ENCODE measurements at places on chromosomes 1 and 21.

DNA sequence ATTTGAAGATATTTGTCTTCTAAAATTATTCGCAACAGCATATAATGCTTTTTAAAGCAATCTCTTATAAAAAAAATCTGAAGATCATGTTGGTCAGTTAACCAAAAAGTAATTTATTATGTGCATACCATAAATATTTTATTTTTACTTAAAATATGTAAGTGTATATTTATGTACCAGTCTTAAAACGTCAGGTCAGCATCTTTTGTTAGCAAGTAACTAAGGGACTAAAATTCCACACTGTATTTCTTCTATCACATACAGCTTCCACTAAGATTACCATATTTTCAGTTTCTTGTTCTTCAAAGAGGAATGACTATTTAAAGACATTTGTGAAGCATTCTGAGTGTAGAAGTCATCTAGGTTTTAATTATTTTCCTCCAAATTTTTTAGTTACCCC is 19.6 kb downstream of the NEGR1 start:
- DNase-seq: no peak

- no peak for DNase-seq
Measured at GRCh38 chr1:232381394-232382100, 248.4 kb downstream of the SIPA1L2 start.

GRCh38 chr1:18294437-18295176 is 186.1 kb upstream of the KLHDC7A start:
- no peak for DNase-seq

- DNase-seq: no peak
Measured at GRCh38 chr1:75745276-75745675, 20.8 kb downstream of the ACADM start.

GRCh38 chr1:91053630-91054029 is 31.8 kb upstream of the ZNF644 start:
- no peak for DNase-seq

DNA sequence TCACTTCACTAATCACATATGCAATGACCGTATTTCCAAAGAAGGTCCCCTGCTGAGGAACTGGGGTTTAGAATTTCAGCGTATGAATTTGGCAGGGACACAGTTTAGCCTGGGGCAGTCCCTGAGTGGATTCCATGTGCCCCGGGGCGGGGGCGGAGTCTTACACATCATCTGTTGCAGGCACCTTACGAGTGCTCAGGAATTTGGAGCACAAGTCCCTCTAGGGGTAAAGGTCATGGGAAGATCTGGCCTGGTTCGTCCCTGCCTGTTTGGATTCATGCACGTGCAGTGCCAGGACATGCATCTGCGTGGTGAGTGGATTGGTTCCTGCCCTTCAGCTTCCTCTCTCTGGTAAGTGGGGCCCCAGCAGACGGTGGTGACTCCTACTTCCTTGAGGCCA is 208.3 kb upstream of the C1orf174 start:
- no peak for DNase-seq

- no peak for DNase-seq
Measured at GRCh38 chr21:18661842-18662241, 258.3 kb upstream of the TMPRSS15 start.

DNA sequence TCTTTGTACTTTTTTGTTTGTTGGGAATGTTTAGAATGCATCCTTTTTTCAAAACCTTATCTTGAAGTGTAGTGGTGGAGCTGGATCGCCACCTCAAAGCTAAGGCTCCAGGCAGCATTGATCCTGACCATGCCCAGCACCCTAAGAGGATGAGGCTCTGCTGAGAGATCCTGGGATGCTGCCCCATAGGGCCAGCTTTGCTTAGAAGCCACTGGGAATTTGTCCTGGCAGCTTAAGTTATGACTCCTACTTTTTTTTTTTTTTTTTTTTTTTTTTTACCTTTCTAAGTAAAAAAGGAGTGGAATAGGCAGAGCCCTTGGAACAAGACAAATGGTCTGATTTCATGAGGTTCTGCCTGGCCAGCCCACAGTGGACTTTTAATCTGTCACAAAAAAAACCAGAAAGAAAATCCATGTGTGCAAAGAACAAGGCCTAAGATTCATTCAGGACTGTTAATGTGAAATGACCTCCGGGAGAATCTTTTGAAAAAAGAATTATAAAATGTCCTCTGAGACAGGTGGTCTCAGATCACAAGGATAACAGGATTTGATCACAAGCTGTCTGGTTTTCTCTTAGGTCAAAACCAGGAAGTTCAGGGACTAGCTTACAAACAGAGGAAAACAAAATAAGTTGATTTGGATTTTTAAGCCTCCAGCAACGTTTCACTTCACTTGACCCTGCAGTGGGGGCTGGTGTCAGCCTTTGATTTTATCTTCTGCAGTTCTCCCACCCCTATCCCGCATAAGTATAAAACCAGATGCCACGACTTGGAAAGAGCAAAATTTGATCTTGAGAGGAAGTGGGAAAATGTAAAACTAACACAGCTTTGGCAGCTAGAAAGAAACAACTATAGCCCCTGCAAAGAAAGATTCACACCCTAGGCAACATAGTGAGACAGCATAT is 25.9 kb upstream of the RAP1A start:
- no peak for DNase-seq

DNA sequence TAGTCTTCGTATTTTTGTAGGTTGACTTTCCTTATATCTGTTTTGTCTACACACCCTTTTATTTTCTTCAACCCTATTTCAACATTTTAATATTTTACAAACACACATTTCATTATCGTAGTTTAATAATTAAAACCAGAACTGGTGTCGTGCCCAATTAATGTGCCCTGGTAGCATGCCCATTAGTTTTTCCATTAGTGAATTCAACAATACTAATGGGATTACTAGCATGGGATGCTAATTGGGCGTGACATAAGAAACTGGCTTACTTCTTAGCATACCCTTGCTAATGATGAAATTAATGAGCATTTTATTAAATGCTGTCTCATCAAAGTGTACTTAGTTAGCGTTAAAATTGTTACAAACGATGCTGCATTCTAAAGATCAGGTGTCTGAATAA is 332.7 kb downstream of the USH2A start:
- no peak for DNase-seq

- DNase-seq: no peak
Measured at GRCh38 chr1:206828061-206828460, 37.4 kb upstream of the IL20 start.

DNA sequence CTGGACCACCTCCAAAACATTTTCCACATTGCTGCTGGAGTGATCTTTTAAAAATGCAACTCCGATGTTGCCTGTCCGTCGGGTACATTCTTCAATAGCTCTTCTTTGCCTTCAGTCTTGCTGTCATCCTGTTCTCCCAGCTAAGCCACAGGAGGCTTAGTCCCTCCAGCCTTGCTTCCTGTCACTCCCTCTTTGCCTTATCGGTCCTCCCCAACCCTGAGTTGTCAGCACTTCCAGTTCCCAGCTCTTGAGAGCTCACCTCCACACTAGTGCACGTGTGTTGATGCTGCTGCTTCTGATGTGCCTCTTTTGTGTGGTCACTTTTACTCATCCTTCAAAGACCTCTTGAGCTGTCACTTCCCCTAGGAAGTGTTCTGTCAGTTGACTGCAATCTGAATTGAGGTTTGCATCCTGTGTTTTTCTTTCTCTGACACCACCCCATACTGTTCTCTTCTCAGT is 15.3 kb downstream of the UCK2 start:
- peak; percentile 34 for DNase-seq

DNA sequence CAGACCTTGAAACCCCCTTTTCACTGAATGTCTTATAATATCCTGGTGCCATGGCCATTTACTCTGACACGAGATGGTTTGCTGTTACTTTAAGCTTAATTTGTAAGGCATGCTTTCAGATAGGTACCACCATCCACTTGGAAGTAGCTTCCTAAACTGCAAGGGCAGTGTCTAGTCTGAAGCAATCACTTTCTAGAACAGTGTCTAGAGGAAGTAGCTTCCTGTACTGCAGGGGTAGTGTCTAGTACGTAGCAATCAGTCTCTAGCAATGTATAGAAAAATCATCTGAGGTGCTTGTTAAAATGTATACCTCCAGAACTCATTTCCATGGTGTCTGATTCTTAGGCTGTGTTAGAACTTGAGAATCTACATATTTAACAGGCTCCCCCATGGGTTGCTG is 42.5 kb downstream of the ZBTB40 start:
- DNase-seq: no peak

DNA sequence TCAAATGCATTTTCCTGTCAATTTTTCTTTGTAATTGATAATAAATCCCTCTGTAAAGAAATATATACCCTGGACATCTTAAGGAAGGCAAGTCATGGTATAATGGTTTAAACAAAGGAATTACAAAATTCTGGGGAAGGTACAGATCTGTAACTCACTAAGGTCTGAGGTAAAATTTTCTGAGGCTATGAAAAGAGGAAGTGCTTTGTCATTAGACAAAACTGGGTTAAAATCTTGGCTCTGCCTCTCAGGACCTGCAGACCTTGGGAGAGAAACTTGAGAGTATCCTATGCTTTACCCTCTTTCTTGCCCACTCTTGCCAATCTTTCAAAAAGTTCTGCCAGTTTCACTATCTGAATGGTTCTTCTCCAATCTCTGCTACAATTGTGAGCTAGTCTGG is 26.8 kb upstream of the BEND5 start:
- DNase-seq: no peak

DNA sequence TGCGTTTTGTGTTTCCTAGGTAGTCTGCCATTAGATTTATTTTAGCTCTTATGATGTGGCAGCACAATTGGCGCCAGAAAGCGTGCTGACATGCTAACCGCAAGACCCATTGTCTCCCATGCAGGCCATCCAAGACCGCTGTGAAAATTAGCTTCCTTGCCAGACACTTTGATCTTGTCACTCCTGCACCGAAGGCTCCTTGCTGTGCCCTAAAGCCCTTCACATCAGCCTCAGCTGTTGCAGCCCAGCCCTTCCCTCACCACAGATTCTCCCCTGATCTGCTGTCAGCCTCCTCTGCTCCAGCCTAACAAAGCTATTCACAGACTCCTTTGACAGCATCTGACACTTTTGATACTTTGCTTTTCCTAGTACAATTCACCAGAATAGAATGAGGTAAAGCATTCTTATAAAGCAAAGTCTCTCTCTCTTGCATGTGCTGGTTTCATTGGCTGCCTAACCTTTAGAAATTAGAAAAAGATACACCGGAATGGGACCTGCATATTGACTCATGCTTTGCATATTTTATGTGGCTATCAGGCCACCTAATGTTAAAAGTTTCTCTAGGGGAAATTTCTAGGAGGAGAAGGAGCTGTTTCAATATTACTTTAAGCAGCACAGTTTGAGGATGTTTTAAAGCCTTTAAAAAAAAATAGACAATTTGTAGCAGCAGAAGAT is 280.3 kb upstream of the FMN2 start:
- DNase-seq: no peak

DNA sequence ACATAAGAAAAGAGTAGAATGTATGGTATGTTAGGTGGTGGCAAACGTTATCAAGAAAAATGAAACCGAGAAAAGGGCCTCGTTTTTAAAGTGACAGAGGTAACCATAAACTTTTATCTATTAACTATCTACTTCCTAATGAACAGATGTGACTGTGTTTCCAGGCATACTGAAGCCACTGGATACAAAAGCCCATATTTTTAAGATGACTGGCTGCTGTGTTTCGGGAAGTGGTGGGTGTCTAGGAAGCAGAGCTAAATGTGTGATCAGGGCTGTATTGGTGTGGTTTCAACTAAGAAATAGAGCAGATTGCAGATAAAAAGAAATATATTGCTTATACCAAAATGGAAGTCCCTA is 71.8 kb downstream of the CHRM3 start:
- no peak for DNase-seq

- DNase-seq: no peak
Measured at GRCh38 chr1:184826001-184826400, 71.3 kb upstream of the EDEM3 start.

- peak; percentile 12 for DNase-seq
Measured at GRCh38 chr1:160040476-160040875, 8.7 kb upstream of the PIGM start.

- DNase-seq: no peak
Measured at GRCh38 chr1:66375125-66375524, 158.8 kb upstream of the SGIP1 start.

DNA sequence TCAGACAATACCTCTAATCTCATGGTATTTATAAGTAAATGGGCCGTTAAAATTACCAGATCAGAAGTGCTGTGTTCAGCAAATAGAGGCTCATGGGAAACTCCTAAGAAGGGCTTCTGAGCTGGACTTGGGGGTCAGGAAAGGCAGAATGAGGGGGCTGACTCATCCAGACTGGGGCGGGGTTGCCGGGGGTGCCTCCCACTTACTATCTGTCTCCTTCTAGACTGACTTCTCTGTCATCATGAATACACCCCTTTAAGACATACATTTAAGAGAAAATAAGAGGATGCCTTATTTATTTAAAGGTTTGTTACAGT is 96.0 kb upstream of the ERRFI1 start:
- peak; percentile 25 for DNase-seq

DNA sequence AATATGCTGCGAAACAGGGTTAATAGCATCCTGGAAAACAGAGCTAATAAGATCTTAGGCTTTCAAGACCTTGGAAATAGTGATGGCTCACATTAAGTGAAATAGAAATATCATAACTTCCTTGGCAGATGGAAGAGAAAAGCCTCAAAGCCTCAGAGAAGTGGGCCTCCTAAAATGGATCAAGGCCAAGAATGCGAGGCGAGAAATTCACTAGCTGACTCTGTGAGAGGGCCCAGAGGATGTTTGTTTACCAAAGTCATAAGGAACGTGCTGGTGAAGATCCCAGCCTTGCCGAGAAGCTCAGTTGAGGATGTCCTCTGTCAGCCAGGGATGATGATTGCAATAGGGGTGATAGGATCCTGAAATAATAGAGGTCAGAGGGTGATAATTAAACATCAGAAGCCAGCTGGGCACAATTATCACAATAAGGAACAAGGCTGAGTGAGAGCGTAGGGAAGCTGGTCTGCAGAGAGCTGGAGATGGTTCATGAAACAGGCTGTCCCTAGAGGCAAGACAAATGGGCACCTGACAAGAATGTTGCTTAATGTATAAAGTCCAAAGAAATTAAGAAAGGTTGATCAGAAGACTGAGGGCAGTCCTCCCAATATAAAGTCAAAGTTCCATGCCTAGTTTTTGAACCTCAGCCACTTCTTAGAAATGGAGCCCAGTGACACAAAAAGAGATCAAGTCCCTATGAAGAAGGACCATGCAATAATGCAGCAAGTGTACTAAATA is 101.7 kb upstream of the COG2 start:
- DNase-seq: no peak
